Natural killer cell (primary cell): ENCODE measurements at places on chromosomes 16 and 17. TPM values are rescaled to one million over a fixed set of nuclear protein-coding genes. Genes with fewer than 3 reads are reported as not detected.

The RNF157 gene
- 4.9 TPM for total RNA-seq

GRCh38 chr17:72631568-72631948 is 460.9 kb downstream of the SLC39A11 start:
- no peak overlapping the region for H3K4me3 ChIP-seq
- DNase-seq, result no peak
- no peak overlapping the region for H3K27ac ChIP-seq
- H3K36me3 ChIP-seq, result no peaks in the 10 kb centered on the region
- no peaks in the 10 kb centered on the region for H3K27me3 ChIP-seq

DNA sequence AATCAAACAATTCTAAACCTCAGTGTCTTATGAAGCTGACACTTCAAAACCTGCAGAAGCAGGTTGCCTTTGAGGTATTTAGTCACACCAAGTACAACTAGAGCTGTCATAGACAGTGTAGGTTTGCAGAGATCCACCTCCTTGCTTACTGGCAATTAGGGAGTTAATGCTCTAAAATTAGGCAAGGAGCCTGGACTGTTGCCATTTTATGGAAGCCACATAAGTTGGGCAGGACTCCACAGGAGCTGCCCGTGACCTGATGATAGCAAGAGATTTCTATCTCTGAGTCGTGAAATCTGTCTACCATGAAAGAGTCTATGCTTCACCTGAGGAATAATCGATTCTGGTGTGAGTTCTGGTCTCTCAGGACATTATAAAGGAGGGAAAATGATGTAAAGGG is 8.9 kb downstream of the EME1 start:
- H3K27me3 ChIP-seq, result no peaks in the 10 kb centered on the region
- no peak overlapping the region for H3K4me3 ChIP-seq
- DNase-seq, result no peak
- no peaks in the 10 kb centered on the region for H3K4me1 ChIP-seq
- H3K36me3 ChIP-seq, result peaks cover 64% of the 10 kb centered on the region
- no peak overlapping the region for H3K27ac ChIP-seq

The KRTAP2-2 gene
- not detected for total RNA-seq

DNA sequence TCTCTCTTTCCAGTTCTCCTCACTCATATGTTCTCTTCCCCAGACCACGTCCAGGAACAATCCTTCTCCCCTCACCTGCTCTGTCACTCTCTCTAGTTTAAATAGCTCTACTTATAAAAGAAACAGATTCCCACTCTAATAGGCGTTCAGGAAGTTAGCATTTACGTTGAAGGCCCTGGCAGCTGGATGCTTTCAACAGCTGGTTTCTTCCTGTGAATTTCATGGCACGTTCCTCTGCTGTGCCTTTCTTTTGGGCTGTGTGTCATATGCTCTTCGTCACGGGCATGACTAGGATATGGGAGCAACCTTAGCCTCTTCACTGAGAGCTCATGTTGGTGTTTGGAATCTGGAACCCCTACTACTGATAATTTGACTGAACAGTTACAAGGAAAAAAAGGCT is 73.2 kb downstream of the ZNF18 start:
- H3K4me1 ChIP-seq, result no peaks in the 10 kb centered on the region
- no peaks in the 10 kb centered on the region for H3K27me3 ChIP-seq

The IL21R gene
- total RNA-seq, result 45.7 TPM

GRCh38 chr16:57725554-57725953 is 10.0 kb upstream of the KATNB1 start:
- no peak overlapping the region for H3K4me3 ChIP-seq
- H3K27me3 ChIP-seq, result no peaks in the 10 kb centered on the region
- H3K27ac ChIP-seq, result no peak overlapping the region
- no peaks in the 10 kb centered on the region for H3K36me3 ChIP-seq

The KATNB1 gene
- total RNA-seq, result 29.7 TPM

DNA sequence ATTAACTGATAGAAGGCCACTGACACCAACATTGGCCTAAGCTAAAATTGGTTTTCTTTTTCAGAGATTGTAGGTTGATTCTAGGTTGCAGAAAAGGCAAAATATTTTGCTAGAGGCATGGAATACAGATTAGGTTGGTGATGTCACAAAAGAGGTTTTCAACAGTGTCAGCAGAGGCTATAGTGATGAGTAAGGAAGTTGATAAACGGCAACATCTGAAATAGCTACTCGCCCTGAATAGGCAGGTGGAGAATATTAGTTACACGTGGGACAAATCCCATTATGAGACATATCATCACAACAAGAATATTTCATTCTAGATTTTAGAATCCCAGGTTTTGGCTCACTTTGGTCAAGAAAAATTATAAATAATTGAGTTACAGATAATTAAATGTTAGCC is 1.5 kb upstream of the TOM1L1 start:
- H3K4me1 ChIP-seq, result no peaks in the 10 kb centered on the region
- no peak for DNase-seq
- no peaks in the 10 kb centered on the region for H3K36me3 ChIP-seq
- no peak overlapping the region for H3K4me3 ChIP-seq
- H3K27me3 ChIP-seq, result peaks cover 13% of the 10 kb centered on the region
- no peak overlapping the region for H3K27ac ChIP-seq
